Activated naive CD4-positive, alpha-beta T cell treated with anti-CD3 and anti-CD28 coated beads for 36 hours (primary cell): ENCODE measurements at places on chromosomes 4 and X. TPM values are rescaled to one million over a fixed set of nuclear protein-coding genes. Genes with fewer than 3 reads are reported as not detected.

Gene FGF13
- total RNA-seq, result not detected

- no peak for DNase-seq
Observed at GRCh38 chr4:169256101-169256612, 14.6 kb downstream of the SH3RF1 start.

- DNase-seq, result peak; percentile 25
Observed at GRCh38 chr4:2416564-2417225, 1.8 kb downstream of the ZFYVE28 start.

Gene HMX1
- not detected for total RNA-seq

- no peak for DNase-seq
Observed at GRCh38 chr4:80092088-80092487, 19.1 kb upstream of the ANTXR2 start.

GRCh38 chrX:3119376-3119775 lies 78.1 kb downstream of the ARSF start:
- DNase-seq, result no peak

Gene FHL1
- total RNA-seq, result 20.5 TPM

- no peak for DNase-seq
Observed at GRCh38 chr4:87478732-87479250, 50.4 kb downstream of the SPARCL1 start.

Gene ERCC6L
- 9.6 TPM for total RNA-seq

DNA sequence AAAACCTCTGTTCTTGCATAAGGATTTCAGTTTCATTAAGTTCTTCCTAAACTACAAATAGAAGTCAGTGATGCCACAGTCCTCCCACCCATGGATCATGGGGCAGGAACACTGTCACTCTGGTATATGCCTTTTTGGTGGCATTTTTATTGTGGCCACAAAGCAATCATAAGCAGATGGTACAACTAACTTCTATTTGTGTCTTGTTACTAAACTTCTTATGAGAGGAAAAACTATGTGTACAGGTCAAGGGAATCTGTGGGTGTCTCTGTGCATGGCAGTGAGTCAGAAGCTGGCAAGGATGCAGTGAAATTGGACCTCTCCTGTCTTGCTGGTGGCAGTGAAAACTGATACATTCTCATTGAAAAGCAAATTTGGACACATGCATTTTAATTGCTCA lies 245.0 kb upstream of the GPC4 start:
- no peak for DNase-seq

- no peak for DNase-seq
Observed at GRCh38 chrX:24080704-24081103, 25.9 kb downstream of the EIF2S3 start.

DNA sequence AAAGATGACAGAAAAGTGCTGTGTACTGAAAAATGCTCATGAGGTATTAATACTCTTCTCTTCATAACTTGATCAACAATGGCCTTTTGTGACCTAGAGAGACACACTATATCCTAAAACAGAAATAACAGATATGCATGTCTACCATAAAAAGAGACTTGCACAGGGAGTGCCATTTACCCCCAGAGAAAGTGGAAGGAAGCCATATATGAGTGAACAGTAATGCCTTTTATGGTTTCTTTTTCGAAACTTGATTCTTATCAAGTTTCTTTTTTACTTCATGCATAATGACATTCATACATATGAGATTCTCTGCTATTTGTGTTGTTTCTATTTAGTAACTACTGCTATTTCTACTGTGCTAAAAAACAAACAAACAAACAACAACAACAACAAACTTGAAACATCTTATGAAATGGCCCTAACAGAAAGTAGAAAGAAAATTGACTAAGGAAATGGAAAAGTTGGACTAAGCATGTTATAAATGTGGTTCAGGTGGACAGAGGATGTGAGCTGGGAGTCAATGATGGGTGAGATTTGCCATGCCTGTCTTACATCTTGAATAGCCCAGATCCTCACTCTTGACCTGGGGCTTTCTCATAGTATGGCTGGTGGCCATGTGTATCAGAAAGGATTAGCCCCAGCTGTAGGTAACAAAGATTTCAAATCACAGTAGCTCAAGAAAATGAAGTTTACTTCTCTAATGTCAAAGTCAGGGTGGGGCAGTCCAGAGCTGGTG lies 43.8 kb downstream of the GEMIN8 start:
- no peak for DNase-seq

DNA sequence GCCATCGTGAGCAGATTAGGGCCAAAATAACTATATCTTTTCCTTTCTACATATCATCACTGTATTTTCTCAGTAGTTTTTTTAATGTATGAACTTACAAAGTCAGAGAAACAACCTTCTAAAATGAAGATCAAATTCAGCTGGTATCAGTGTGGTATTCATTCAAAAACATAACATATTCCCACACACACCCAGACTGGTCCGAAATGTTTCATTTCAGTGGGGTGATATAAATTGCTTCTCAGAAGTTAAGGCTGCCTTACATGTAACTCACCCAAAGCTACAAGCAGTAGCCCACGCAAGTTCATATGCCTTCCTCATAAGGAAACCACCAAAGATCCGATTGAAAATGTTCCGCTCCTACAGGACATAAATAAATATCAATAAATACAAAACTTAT lies 37.8 kb downstream of the ACOT9 start:
- DNase-seq, result no peak

Gene ODAPH
- not detected for total RNA-seq

DNA sequence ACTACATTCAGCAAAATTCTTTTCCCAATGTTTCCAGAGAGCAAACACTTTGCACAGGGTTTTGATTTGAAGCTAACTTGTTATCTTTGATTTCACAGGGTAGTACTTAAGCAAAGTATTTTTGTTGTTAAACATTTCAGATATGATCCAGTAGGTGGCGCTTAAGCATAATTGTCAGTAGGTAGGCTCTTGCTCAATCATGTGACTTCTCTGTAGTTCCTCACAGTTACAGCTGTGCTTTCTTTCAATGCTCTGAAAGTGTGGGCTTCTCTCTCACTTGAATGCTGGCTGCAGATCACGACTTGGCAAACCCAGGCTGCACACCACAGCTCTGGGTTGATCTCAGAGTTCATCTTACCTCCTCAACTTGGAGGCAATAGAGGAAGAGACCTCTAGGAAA lies 1016.5 kb downstream of the SH3BGRL start:
- DNase-seq, result no peak

DNA sequence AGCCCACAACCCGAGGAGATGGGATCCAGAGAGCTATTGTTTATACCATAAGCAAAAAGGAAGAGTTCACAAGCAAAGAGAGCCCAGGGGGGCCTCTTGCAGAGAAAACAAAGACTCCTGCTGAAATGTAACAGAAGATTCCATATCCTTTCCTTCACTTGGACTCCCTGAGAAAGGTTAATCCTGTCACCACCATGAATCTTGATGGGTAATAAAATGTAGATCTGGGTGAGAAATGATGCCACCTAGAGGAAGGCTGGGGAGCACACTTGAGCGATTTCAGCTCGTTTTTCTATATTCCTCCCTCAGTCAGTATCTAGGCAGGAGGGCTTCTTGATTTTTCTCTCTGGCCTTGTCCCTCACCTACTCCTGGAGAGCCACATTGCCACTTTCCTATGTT lies 10.2 kb upstream of the KCNE5 start:
- DNase-seq, result no peak
